ENCODE measurements at places on chromosomes 2 and 18.

DNA sequence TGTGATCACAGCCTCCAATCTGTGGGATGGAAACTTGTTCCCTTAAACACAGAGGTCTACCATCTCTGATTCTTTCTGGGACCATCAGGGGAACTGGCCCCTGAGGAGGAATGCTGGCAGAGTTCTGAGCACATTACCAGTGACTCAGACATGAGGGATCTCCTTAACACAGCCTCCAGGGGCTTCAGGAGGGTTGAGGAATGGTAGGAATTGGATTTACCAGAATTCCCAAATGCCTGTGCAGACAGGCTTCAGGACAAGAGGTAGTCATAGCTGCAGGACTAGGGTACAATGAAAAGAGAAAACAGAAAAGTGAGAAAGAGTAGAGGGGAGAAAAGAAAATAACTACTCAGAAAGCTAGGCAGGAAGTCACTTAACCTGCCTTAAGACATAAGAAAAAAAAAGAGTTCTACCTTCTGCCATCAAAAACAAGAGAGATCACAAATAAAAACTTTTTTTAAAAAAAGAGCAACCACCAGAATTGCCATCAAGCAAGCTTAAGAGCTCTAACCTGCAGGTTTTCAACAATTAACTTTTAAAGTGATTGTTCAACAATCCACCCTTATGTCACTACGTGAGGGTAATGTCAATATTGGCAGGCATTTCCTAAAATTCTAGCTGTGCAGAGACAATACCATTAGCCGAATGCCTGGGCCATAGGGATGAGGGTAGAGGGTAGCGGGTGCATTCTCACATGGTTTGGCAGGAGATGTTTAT, 524.4 kb downstream of the BCL11A start:
- no peak for DNase-seq

DNA sequence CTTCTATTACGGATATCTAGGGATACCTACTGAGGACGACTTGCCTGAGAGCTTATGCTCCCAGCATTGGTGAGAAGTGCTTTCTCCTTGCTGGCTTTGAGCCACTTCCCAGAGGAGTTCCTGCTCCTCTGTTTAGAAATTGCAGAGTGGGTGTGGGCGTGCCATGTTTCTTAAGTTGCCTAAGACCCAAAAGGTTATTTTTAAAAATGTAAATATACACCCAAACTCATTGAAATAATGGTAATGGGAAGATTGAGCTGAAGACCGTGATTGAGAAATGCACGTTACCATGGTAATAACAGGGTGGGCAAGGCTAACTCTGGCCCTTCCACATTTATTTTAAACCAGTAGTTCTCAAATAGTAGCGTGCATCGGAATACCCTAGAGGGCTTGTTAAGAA, 17.2 kb upstream of the TMEM200C start:
- DNase-seq = no peak

DNA sequence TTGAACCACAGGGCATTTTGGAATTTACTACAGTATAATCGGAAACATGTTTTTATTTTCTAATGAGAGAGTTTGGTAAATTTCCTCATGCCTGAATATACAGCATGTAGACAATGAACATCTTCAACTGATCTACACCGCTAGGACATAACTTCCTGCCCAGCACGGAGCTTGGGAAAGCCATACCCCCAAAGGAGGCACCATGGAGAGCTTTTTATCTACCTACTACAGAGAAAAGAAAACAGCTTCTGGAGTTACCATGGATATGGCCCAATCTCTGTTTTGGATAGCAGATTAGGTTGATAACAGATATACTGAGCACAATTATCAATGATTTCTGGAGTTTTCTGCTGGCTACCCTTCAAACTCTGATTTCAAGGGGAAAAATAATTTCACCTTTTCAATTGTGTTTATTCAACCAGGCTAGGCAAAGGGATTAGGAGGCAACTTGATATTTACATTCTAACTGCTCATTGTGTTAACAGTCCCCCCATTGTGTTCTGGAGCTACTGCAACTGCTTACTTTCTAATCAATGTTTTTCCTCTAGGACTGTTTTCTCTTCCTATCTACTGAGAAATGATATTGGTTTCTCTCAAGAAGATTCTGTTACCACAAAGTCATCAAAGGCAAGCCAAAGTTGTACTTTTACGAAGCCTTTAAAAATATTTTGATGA, 123.0 kb upstream of the ARHGAP28 start:
- DNase-seq = no peak

DNA sequence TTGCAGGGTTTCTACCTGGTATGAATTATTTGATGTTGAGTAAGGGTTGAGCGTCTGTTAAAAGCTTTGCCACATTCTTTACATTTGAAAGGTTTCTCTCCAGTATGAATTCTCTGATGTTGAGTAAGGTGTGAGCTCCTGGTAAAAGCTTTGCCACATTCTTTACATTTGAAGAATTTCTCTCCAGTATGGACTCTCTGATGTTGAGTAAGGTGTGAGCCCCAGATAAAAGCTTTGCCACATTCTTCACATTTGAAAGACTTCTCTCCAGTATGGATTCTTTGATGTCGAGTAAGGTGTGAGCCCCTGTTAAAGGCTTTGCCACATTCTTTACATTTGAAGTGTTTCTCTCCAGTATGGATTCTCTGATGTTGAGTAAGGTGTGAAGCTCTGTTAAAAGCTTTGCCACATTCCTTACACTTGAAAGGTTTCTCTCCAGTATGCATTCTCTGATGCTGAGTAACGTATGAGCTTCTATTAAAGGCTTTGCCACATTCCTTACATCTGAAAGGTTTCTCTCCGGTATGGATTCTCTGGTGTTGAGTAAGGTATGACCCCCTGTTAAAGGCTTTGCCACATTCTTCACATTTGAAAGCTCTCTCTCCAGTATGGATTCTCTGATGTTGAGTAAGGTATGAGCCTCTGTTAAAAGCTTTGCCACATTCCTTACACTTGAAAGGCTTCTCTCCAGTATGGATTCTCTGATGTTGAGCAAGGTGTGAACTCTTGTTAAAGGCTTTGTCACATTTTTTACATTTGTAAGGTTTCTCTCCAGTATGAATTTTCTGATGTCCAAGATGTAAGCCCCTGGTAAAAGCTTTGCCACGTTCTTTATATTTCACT, 27.1 kb downstream of the ZNF519 start:
- DNase-seq = no peak

- no peak for DNase-seq
Measured at GRCh38 chr2:229301237-229301636, 30.1 kb upstream of the PID1 start.

- peak; percentile 38 for DNase-seq
Measured at GRCh38 chr2:103008586-103008985, 246.8 kb downstream of the TMEM182 start.

GRCh38 chr2:199202964-199203363, 254.8 kb downstream of the SATB2 start:
- no peak for DNase-seq

GRCh38 chr2:160076914-160077313, 14.5 kb upstream of the PLA2R1 start:
- no peak for DNase-seq

DNA sequence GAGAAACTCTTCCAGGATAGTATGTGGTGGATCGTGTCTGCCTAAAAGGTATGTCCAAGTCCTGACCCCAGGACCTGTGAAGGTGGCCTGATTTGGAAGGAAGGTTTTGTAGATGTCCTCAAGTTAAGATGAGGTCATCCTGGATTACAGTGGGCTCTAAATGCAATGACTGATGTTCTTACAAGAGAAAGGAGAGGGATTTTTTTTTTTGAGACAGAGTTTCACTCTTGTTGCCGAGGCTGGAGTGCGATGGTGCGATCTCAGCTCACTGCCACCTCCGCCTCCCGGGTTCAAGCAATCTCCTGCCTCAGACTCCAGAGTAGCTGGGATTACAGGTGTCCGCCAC, 19.9 kb downstream of the MBP start:
- DNase-seq = no peak

GRCh38 chr18:45654677-45655076, 39.4 kb downstream of the SLC14A2 start:
- DNase-seq = no peak

DNA sequence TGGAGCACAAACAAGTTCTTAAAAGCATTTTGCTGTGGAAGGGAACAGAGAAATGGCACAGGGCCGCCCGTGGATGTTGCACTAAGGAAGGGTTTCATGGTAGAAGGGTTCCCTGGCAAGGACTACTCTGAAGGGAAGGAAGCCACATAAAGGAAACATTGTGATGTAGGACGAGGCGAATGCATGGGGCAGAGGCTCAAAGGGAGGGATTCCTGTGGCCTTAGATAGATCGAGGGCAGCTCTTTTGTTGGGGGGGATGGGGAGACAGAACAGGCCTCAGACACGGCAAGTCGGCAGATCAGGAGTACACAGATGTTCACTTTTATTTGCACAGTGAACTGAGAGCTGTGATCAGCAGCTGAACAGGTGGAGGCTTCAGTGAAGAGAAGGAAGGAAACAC, 205.4 kb downstream of the SNTG2 start:
- no peak for DNase-seq

GRCh38 chr2:46801731-46802664, 113.6 kb downstream of the MCFD2 start:
- DNase-seq = no peak

DNA sequence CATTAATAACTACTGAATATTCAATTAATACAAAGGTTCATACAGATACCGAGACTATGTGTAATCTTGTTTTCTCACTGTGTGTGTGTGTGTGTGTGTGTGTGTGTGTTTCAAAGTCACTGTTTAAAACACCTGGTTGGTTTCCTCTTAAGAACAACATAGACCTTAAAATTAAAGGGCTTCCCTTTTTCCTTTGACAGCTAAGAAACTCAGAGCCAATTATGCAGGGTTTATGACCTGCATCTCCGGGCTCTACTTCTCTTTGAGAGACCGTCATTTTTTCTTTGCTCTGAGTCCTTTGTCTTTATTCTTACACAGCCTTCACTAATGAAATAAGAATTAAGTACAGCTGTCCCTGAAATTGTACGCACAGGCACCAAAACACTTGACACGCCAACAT, 145.6 kb downstream of the HDAC4 start:
- no peak for DNase-seq

DNA sequence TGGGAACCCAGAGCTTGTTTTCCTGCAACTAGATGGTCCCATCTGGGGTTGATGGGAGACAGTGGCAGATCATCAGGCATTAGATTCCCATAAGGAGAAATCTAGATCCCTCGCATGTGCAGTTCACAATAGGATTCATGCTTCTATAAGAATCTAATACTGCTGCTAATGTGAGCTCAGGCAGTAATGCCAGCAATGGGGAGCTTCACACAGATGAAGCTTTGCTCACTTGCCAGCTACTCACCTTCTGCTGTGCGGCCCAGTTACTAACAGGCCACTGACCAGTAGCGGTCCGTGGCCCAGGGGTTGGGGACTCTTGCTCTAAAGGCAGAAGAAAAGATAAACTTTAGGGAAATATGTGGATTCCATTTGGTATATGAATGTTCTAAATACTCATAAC, 192.9 kb downstream of the AFF3 start:
- DNase-seq = no peak

GRCh38 chr18:518081-518480, 17.6 kb upstream of the COLEC12 start:
- no peak for DNase-seq

DNA sequence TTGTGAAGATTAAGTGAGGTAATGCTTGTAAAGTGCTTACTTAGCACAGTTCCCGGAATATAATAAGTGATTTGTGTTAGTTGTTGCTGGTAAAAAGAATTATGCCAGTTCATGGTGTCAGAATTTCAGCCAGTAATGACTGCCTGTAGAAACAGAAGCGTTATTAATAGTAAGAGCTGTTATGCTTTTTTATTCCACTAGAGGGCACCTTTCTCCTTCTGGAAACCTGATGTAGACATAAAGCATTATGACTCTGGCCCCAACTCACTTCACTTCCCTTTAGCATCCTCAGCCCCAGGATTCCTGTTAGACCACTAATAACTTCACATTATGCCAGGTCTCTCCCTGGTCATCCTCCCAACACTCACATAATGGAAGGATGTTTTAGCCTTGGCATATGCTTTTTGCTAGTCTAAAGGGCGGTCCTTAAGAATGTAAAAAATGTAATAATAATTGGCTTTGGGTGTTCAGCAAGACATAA, 34.9 kb downstream of the C18orf54 start:
- peak; percentile 20 for DNase-seq

DNA sequence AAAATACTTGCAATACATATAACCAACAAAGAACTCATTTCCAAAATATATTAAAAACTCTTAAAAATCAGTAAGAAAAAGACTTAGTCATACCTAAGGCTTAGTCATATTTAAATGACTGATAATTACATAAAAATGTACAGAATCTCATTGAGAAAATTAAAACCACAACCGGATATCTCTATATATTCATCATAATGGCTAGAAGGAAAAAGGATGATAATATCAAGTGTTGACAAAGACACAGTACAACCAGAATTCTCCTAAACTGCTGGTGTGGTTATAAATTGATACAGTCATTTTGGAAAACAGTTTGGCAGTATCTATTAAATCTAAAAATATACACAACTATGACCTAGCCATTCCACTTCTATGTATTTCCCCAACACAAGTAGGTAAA, 27.1 kb upstream of the IHH start:
- DNase-seq = no peak

- DNase-seq = no peak
Measured at GRCh38 chr18:8011361-8011760, 444.2 kb downstream of the PTPRM start.

DNA sequence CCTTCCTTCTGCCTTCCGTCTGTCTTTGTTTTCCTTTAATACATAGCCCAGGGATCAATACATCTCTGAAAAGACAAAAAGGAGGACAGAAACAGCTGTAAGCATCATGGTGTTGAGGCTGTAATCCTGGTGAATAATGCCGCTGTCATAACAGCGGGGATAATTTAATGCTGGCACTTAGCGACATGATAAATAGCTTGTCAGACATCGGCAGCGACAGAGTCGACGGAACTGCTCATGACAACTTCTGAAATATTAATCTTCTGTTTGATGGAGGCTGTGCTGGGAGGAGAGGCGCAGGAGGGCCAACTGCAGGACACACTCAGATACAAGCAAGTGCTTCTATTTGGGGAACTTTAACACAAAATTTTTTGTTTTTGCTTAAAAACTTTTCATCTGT, 602.2 kb downstream of the GALR1 start:
- DNase-seq = no peak

- DNase-seq = no peak
Measured at GRCh38 chr2:130850788-130851623, 14.3 kb downstream of the ARHGEF4 start.

DNA sequence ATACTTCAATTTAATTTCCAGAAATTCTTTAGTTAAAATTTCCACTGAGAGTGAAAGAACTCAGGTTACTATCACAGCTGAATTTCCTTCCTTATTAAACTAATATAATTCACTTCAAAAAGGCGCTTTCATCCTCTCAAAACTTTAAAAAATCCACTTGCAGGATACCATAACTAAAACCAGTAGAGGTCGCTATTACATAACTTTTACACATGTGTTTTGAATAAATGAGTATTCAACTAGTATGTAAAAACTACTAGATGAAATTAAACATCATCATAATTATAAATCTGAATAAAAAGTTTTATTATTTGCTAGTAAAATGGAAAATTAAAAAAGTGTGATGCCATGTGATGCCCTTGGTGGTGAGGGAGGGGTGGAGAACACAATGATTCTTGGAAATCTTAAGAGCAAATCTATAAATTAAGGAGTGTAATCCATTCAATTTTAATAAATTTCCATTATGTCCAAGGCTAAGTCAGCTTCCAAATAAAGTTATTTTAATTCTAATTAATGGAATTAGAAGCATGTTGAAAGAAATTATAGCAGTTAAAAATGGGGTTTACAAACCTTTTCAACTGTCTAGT, 61.4 kb downstream of the SOS1 start:
- DNase-seq = peak; percentile 12

All from DMS 273 treated with DMSO at 0.1 percent for 48 hours (cell line).